NK-92 treated with Interleukin-12 subunit alpha and Interleukin-12 subunit beta, amount 100 ng/mL, for 24 hours (cell line): ENCODE measurements at places on chromosomes 1 and 21.

DNA sequence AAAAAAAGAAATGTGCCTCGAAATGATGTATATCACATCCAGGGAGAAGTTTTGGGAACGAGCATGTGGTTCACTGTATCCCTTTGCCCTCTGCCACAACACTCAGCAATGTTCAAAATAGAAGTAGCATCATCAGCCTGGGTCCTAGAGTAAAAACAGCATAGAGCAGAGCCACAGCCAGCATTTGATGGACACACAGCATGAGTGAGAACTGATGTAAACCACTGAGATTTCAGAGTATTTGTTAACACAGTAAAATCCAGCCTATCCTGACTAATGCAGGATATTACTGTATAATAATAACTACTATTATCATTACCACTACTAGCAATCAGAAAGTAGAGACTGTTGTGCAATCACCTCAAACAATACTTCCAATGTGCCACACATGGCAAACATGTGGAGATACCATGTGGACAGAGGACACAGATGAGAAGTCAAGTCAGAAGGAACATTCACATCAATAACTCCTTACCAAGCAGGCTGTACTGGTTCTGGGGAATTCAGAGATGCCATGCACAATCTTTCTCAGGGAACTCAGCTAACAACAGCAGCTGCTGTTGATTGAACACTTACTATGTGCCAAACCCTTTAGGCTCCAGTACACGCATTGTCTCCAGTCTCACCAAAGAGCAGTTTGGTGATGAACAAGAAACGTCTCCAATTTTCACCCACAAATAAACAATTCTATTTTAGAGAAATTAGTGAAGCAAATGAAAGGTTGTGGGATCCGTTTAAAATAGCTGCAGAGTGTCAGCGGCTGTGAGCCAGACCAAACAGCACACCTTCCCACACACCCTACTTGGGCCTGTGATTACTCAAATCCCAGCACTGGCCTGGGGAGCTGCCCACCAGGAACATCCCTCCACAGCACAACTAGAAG is 16.6 kb upstream of the GFI1 start:
- no peak for DNase-seq

DNA sequence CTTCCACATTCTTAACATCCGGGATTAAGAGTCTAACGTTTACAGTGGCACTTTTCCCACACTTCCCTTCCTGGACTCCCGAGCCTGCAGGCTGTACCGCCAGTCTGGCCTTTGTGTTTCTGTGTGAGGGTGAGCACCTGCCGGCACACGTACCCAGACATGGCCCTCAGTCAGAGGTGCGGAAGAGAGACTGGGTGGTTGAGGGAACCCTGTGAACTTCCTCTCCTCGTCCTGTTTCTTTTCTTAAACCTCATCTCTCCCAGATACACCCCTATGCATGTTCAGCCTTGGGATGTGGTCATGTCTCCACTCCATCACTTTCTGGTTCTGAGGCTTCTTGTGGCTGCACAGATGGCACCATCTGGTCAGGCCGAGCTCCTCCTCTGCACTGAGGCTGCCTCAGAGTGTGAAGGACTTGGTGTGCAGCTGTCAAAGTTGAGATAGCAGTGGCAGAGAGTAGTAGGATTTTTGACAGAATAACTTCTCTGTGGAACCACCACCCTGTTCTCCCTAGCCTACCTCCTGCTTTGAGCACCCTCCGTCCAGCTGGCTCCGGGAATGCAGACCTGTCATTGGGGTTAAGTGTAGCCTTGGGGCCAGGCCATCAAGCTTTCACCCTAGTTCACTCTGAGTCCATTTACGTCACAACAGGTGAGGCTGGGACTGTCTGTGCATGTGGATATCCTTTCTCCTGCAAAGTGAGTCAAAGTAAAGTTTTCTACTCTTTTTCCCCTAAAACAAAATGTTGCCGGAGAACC is 31.4 kb downstream of the VASH2 start:
- DNase-seq = no peak

DNA sequence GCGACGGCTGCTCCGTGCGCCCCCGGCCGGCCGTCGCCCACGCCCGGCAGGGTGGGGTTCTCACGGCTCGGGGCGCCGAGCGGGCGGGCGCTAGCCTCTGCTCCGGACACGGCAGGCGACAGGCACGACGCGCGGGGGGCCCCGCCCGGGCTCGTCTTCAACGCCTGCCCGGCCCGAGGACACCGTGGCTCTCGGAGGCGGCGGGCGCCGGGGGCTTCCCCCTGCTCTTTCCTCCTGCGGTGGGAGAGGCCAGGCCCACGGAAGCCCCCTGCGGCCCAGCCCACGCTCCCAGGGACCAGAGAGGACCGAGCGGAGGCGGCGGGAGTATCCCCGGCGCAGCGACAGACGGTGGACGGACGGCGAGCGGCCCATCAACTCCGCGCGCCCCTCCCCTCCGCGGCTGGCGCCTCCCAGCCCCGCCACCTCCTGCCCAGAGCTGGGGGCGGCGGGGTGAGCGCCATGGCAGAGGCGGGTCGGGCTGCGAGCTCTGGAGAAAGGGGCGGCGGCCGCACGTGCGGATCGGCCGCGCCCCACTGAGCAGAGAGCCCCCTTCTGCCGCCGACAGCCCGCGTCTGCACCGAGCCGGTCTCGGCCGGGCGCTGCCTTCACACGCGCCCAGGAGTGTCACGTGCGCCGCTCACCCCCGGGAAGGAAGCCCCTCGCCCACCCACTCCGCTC is at the start of the genes SHE and TDRD10:
SHE (minus strand) TSS at position 347 of the 678 bp plus-strand sequence. CDS start 386 bp downstream, outside the sequence.
TDRD10 (plus strand) TSS at position 154 of the 678 bp plus-strand sequence. CDS start 4,685 bp downstream, outside the sequence.
- DNase-seq = no peak

DNA sequence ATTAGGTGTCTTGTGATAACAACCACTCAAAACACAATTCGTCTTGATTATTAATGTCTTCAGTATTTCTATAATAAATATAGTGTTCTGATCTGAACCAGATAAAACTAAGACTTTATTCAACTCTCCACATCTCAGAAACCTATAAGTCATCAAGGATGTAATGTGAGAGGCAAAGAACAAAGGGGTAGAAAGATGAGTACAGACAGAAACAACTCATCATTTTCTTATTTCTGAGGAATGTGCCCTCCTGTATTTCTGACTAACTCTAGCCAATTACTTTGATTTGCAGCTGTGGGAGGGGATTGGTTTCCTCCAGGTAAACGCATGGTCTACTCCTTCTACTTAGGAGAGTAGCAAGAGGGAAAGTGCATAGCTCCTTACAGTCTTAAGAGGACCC is 73.7 kb upstream of the ST6GALNAC5 start:
- no peak for DNase-seq

DNA sequence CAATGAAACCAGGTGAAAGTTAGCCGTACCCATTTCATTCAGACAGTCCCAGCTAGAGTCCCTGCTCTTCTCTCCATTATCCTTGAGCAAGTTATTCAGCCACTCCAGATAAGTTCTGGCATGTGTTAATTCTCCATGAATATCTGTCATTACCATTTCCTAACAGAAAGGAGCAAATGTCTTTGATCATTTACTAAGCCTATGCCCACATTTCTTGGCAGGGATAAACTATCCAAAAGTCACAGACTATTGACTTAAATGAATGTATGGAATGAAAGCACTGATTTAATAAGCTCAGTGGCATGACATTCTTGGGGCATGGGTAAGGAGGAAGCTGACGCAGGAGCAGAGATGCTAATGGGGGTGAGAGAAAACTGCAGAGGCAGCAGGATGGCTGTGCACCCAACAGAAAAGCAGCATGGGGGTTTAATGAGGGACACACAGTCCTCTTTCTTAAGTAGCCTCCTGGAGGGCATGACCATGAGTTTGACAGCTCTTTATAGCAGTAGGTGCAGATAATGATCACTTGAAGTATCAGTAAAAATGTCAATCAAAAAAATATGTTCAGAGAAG is 17.6 kb upstream of the DHCR24 start:
- DNase-seq = no peak

GRCh38 chr1:115640384-115640783 is 1.4 kb upstream of the VANGL1 start:
- DNase-seq = no peak

DNA sequence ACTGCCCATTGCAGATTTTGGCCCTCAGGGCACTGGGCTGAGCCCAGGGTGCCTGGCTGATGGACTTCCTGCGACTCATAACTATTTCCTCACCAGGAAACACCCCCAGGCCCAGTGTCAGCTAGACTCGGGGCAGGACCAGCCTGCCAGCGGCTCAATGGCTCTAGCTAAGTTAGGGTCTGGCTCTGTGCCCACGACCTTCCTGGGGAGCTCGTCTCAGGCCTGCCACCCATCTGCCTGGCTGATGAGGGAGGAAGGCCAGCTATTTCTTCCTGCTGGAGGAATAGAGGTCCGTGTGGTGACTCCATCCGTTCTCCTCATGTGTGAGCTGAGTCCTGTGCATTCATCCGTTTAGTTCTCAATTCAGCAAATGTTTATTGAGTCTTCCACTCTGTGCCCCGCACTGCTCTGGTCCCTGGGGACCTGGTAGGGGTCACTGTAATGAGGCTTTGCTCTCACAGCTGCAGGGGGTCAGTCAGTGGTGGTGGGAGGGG is 44.5 kb downstream of the KIRREL1 start:
- DNase-seq = no peak

- DNase-seq = no peak
Observed at GRCh38 chr1:168598892-168599291, 22.5 kb downstream of the XCL1 start.
